ENCODE measurements at places on chromosomes 1 and 21. TPM values are rescaled to one million over a fixed set of nuclear protein-coding genes. Genes with fewer than 3 reads are reported as not detected.

TMEM9 gene
- total RNA-seq = 17.2 TPM

RGS7 gene
- not detected for total RNA-seq

PLA2G2F gene
- not detected for total RNA-seq

KIF17 gene
- total RNA-seq = not detected

RNU1-2 gene
- total RNA-seq = 2,477 TPM

VSIG8 gene
- not detected for total RNA-seq

CFAP74 gene
- total RNA-seq = not detected

DUSP10 gene
- 11.3 TPM for total RNA-seq

PRRX1 gene
- total RNA-seq = not detected

HES3 gene
- not detected for total RNA-seq

LAMB3 gene
- total RNA-seq = 1.9 TPM

CHODL gene
- 0.15 TPM for total RNA-seq

CFAP107 gene
- not detected for total RNA-seq

SH2D1B gene
- not detected for total RNA-seq

RHBDL2 gene
- not detected for total RNA-seq

USH2A gene
- not detected for total RNA-seq

CTTNBP2NL gene
- total RNA-seq = 0.84 TPM

SPRR1B gene
- not detected for total RNA-seq

LAPTM5 gene
- 584 TPM for total RNA-seq

HCRTR1 gene
- not detected for total RNA-seq

PDIK1L gene
- total RNA-seq = 25.8 TPM

USP16 gene
- total RNA-seq = 39.9 TPM

ACKR1 gene
- not detected for total RNA-seq

PTP4A2 gene
- 334 TPM for total RNA-seq

PKNOX1 gene
- total RNA-seq = 28.7 TPM

CRABP2 gene
- total RNA-seq = 0.77 TPM

ETV3L gene
- total RNA-seq = not detected

CCDC190 gene
- not detected for total RNA-seq

LIN9 gene
- 13.6 TPM for total RNA-seq

GLMN gene
- total RNA-seq = 18.2 TPM

SUSD4 gene
- 4.8 TPM for total RNA-seq

AUNIP gene
- 8.1 TPM for total RNA-seq

SLAMF8 gene
- total RNA-seq = 0.47 TPM

C1QB gene
- not detected for total RNA-seq

PLA2G2A gene
- not detected for total RNA-seq

ADORA1 gene
- total RNA-seq = not detected

RAB42 gene
- not detected for total RNA-seq

ACTL8 gene
- total RNA-seq = not detected

AGL gene
- 12.6 TPM for total RNA-seq

BCL2L15 gene
- total RNA-seq = 0.98 TPM

ANKRD34A gene
- total RNA-seq = 2.2 TPM

LCE1C gene
- not detected for total RNA-seq

LHX8 gene
- total RNA-seq = not detected

KAZN gene
- total RNA-seq = 0.22 TPM

MAP3K7CL gene
- total RNA-seq = 6.6 TPM

AKR7A3 gene
- 0.62 TPM for total RNA-seq

Measured in activated CD4-positive, alpha-beta T cell treated with anti-CD3 and anti-CD28 coated beads, Interleukin-2, amount 10 ng/mL, durations not matched to agents 7 days and 5 days (primary cell).